Suppressor macrophage treated with lipopolysaccharide for 4 hours (primary cell): ENCODE measurements at places on chromosomes 12 and 14.

DNA sequence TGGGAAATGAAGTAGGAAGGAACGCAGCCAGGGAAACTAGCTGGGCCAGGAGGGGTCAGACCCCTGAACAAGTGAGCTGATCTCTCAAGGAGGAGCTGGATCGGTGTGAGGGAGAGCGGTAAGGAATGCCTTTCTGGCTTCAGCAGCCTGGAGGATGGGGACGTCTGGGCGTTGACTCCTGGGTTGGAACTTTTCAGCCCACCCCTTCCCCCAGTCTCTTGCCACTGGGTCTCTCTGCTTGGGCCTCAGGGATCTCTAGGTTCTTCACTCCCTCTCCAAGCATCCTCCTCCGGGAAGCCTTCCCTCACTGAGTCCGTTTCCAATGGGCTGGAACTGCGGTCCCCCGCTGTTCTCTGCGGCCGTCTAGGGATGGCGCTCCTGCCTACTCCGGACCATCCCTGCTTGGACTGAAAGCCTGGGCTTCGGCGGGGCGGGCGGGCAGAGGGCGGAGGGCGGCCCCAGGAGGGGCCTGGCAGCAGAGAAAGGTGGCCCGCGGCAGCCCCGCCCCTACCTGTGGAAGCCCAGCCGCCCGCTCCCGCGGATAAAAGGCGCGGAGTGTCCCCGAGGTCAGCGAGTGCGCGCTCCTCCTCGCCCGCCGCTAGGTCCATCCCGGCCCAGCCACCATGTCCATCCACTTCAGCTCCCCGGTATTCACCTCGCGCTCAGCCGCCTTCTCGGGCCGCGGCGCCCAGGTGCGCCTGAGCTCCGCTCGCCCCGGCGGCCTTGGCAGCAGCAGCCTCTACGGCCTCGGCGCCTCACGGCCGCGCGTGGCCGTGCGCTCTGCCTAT is at the start of gene KRT7:
Gene KRT7 (plus strand): TSS at position 570 of the 788 bp plus-strand sequence. CDS start 54 bp downstream, at position 624.
- no peak for DNase-seq

DNA sequence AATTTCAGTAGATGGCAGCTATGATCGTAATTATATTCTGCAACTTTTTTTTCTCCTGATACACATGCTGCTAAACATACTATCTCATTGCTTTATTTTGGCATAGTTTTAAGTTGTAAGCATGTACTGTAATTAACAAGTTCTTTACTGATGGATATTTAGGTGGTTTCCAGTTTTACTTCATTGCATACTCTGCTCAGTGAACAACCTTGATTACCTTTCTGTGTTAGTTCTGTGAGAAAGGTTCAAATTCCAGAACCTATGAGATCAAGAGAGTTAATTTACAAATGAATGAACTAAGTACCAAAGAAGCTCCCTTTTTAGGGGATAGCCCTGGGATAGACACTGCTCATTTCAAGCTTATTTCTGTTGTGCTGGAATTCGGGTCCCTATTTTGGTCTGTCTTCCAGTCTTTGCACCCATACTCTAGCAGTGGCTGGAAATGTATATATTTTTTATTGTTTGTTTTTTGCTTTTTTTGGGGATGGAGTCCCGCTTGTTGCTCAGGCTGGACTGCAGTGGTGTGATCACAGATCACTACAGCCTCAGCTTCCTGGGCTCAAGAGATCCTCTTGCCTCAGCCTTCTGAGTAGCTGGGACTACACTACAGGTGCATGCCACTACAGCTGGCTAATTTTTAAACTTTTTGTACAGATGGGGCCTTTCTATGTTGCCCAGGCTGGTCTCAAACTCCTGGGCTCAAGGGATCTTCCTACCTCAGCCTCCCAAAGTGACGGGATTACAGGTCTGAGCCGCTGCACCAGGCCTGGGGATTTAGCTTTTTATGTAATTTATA is 10.6 kb downstream of the PAPOLA start:
- no peak for DNase-seq

GRCh38 chr12:63276537-63277365 is 125.8 kb upstream of the AVPR1A start:
- peak; percentile 23 for DNase-seq

DNA sequence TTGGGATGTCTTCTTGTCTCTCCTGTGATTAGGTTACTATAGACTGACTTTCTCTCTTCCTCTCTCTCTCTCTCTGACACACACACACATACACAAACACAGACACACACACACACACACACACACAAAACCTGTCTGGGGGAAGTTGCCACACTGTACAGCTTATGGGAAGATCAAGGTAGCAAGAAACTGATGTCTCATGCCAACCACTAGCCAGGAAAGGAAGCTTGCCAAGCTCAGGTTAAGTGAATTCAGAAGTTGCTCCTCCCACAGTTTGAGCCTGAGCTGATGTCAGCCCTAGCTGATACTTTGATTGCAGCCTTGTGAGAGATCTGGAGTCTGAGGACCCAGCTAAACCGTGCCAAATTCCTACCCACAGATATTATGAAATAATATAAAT is 67.1 kb downstream of the PPFIA2 start:
- DNase-seq, result no peak

GRCh38 chr12:46602474-46602873 is 223.3 kb downstream of the SLC38A4 start:
- no peak for DNase-seq

DNA sequence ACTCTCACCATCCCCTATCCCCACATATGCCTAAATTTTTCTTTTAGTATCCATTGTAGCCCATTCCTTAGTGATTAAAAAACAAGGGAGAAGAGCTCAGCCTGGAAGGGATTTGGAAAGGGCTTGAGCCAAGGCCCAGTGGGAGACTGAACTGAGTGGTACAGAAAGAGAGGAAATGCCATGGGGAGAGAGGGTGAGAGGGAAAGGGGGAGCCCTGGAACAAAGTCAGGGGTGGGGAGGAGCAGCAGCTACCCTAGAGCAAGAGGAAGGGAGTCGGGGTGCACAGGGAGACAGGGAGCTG is 2.6 kb upstream of the ATN1 start:
- DNase-seq, result no peak

- DNase-seq, result no peak
Measured at GRCh38 chr12:103821773-103822172, 19.3 kb downstream of the NT5DC3 start.

DNA sequence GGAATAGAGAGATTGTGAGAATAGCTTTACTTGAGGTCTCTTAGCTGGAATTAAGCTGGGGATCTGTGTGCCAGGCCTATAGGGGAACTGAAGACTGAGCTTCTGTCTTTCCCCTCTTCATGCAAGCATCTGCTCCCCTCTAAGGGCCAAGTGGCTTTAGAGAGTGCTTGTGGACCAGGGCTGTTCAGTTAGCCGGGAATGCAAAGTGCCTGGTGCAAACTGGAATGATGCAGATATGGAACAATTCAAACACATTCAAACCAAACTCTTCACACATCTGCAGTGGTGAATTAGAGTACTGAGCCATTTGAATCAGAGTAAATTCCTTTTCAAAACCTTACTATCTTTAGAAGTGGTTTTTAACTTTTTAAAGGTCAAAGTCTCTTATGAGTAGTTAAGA is 99.0 kb downstream of the LIN7A start:
- DNase-seq, result no peak
